Activated CD8-positive, alpha-beta memory T cell treated with anti-CD3 and anti-CD28 coated beads, Interleukin-2, amount 10 ng/mL, durations not matched to agents 7 days and 5 days (primary cell): ENCODE measurements at places on chromosomes 2 and 18. TPM values are rescaled to one million over a fixed set of nuclear protein-coding genes. Genes with fewer than 3 reads are reported as not detected.
A peak's percentile ranks its signal among the peaks of the same experiment; 100 is the strongest.

The AMER3 gene
- total RNA-seq, result not detected

DNA sequence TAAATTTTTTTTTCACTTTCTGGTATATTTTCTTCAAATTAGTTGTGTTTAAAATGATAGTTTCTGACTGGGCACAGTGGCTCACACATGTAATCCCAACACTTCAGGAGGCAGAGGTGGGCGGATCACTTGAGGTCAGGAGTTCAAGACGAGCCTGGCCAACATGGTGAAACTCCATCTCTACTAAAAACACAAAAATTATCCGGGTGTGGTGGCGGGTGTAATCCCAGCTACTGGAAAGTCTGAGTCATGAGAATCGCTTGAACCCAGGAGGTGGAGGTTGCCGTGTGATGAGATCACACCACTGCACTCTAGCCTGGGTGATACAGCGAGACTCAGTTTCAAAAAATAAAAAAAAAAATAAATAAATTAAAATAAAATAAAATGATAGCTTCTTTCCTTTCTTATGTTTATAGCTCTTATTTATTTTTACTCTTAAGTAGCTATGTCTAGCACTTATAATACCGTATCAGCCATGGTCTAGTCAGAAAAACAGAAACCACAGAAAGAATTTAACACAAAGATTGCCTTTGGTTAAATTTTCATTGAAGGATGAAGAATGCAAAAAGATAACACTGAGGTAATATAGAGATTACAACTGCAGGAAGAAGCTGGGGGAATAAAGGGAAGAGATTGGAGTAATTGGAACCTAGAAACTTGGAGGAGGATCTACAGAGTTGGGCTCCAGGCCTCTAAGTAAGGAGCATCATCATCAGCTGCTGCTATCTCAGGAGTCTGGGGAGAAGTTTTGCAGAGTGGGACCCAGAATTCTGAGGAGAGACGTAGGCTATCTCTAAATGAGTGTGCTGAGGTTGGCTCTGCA, 54.7 kb upstream of the MBOAT2 start:
- DNase-seq, result no peak

- DNase-seq, result no peak
Measured at GRCh38 chr2:229642371-229642770, 72.0 kb downstream of the DNER start.

DNA sequence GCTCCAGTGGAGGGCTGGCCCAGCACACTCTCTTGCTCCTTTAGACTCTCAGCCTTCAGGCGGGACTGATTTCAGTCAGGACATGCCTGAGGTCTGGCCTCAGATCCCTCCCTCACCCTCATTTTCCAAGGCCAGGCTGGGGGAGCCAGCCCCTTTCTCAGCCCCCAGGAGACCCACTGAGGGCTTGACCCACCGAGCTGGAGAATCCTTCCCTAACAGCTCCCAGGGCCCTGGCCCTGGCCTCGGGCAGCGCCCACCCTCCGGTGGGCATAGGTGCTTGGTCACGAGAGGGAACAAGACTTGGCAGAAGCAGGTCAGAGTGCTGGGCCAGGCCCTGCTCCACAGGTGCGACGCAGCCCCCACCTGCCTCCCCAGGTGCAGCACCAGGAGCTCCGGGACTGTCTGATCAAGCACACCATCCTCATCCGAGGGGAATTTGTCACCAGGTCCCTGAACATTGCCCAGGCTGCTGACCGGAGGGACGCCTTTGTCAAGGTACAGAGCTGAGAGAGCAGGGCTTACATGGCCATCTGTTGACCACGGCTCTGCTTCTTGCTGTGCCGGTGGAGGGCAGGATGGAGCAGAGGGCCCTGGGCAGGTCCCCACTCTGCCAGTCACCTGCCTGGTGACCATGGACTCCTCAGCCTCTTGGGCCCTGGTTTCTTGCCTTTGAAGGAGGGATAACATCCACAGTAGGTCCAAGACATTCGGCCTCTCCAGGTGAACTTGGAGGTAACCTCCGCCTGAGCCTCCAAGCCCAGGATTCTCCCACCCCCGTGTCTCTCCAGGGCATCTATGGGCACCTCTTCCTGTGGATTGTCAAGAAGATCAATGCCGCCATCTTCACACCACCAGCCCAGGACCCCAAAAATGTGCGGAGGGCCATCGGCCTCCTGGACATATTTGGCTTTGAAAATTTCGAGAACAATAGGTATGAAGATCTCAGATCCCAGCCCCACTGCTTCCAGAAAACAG, 46.3 kb downstream of the MYO7B start:
- DNase-seq, result peak; percentile 31

- DNase-seq, result no peak
Measured at GRCh38 chr2:195619590-195619989, 37.4 kb upstream of the SLC39A10 start.

DNA sequence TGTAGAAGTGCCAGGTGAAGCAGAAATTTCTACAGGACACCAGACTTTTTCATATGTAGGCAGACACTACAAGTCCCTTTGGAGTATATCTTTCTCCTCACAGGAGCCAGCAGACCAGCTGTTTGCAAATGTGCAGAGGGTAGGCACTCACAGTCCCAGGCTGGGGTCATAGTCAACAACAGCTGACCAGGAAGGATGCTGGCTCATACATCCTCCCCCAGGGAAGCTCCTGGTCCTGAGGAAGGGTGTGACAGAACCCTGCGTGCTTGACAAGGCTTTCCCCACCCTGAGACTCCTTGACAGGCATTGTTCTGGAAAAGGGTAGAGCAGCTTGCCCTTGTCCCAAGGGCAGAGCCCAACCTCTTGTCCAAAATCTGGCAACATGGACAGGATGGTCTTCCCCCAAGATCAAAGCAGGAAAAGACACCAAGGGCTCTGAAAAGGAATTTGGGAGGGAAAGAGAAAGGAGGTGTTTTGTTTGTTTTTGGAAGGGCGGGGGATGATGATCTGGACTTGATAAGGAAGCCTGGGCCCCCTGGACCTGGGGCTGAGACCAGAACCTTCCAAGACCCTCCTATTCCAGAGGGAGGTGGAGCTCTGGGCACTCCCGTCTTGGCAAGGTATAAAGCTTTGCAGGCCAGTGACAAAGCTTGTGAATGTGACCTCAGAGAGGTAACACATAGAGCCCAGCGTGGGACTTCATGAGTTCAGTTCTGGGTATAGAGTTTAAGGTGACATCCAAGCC, 87.1 kb downstream of the GFPT1 start:
- DNase-seq, result no peak

The DUSP19 gene
- total RNA-seq, result 2.1 TPM

The RAD51AP2 gene
- not detected for total RNA-seq
